G401 (cell line): ENCODE measurements at places on chromosomes 5 and 9.

GRCh38 chr5:52069997-52070396 is 686.7 kb downstream of the ISL1 start:
- DNase-seq: no peak

DNA sequence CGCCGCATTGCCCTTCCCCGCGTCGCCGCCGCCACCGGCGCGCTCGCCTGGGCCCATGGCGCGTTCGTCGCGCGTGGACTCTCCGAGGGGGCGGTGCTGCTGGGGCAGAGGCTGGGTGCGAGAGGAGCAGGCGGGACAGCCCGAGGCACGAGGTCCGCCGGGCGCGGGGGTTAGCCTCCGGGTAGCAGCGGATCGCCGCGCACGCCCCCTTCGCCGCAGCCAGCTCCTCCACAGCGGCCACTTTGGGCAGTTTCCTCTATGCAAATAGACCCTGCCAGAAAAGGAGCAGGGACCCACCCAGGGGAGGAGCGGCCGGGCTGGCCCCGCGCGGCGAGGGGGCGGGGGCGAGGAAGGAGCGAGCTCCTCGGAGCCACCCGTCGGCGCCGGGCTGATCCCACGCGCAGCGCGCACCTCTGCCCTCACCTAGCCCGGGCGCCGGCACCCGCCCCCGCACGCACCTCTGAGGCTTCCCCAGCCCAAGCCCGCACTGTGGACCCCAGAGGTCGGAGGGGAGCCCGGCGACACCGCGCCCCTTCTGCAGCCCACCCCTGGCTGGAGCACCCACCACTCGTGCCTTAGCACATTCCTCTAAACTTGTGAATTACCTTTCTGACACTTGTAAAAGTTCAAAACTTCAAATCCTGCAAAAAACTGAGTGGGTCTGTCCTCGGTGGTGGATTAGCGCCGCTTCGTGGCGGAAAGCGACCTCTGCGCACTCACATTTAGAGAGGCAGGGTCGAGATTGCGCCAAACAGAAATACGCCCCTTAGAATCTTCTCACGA is at the start of gene COL23A1:
TSS of gene COL23A1 (minus strand) at position 253 of the 783 bp plus-strand sequence.
- DNase-seq: peak; percentile 41

GRCh38 chr9:96721731-96722429 is 56.0 kb downstream of the ZNF510 start:
- DNase-seq: no peak

DNA sequence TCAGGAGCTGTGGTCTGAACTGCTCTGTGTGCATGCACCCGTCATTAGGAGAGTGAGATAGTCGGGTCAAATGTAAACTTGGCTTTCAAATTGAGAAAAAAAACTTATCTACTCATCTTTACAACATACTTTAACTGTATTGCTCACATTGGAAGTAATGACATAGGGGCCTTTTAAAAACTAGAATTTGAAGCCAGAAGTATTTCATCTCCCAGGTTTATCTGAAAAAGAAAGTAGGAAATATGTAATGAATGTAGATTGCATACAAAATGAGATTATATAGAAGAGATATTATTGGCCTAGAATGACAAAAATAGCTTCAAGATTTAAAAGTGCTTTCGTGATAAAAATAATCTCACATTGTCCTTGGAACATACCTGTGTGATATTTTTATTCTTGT is 24.3 kb downstream of the RGS7BP start:
- DNase-seq: no peak

DNA sequence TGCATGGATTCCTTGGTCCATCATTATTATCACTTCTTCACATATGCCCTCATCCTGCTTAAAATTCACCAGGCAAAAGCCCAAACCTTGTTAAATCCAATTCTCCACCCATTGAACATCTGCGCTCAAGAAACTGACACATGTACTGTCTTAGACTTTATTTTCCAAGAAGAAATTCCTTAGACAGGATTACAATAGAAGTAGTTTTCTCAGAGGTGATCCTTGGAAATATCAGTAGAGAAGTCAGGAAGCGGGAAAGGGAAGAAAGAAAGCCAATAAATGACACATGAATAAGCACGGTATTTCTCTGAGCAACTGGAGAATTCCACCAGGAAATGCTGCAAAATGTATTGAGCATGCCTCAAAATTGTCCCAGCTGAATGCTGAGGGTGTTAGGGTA is 90.2 kb downstream of the FOXD1 start:
- no peak for DNase-seq

DNA sequence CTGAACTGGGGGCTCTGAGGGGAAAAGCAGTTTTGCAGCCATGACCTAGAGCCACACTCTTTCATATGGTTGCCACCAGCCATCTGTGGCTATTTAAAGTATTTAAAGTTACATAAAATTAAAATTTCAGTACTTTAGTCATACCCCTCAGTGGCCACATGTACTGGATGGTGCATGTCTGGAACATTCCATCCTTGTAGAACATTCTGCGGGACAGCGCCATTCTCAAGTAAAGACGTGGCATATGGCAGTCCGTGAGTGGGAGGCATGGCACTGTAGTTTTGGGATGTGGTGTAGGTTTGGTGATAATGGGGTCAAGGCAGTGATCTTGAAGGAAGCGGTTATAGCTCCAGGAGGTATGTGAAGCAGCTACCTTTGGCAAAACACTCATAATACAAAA is 61.4 kb upstream of the NFIL3 start:
- no peak for DNase-seq

GRCh38 chr9:86464242-86464641 is 110.0 kb upstream of the TUT7 start:
- no peak for DNase-seq

DNA sequence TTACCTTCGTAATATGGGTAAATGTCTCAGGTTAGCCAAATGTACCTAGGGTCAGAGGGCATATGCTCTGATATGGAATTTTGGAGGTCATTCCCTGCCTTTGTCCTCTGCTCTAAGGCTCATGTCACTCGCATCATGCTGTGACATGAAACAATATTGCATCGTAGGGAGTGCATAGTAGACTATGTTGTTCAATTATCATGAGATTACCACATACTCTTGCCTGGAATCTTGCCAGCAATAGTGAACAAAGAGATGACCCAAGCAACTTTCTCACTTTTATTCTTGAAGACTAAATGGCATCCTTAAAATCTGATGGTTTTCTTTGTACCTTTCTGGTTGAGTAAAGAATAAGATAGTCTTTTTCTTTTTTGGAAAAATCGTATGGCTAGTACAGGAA is 27.6 kb downstream of the ZNF462 start:
- DNase-seq: no peak

GRCh38 chr5:166369807-166370206 is 1921.6 kb upstream of the WWC1 start:
- no peak for DNase-seq
